B cell (primary cell): ENCODE measurements at places on chromosomes 2 and 18. TPM values are rescaled to one million over a fixed set of nuclear protein-coding genes. Genes with fewer than 3 reads are reported as not detected.

The CD302 gene
- polyA plus RNA-seq, result 0.61 and 0.72 TPM in 2 replicates

The MARCO gene
- polyA plus RNA-seq, result 0.04 TPM in 1 of 2 replicates, not detected in the other

The GAREM1 gene
- polyA plus RNA-seq, result not detected in 2 replicates

The PDE6D gene
- 26.8 and 36.5 TPM in 2 replicates for polyA plus RNA-seq

The NFATC1 gene
- polyA plus RNA-seq, result 32.2 and 40.2 TPM in 2 replicates

The ANKRD62 gene
- polyA plus RNA-seq, result not detected in 2 replicates

The TNFAIP6 gene
- not detected in 2 replicates for polyA plus RNA-seq

The UGT1A4 gene
- not detected in 2 replicates for polyA plus RNA-seq

The NOL4 gene
- polyA plus RNA-seq, result not detected in 2 replicates

The SP140 gene
- polyA plus RNA-seq, result 71.1 and 78.7 TPM in 2 replicates

The TMEM17 gene
- polyA plus RNA-seq, result not detected in 2 replicates

The HES6 gene
- 6.5 and 9.5 TPM in 2 replicates for polyA plus RNA-seq

The AKAIN1 gene
- polyA plus RNA-seq, result not detected in 2 replicates
